Spleen (tissue), 13 donors: ENCODE measurements at places on chromosomes 4 and X. TPM values are rescaled to one million over a fixed set of nuclear protein-coding genes. Genes with fewer than 3 reads are reported as not detected.

Gene GPC4
- 6.7 TPM for total RNA-seq

Gene MAGEB1
- not detected for total RNA-seq

Gene MAOB
- 1.7 TPM for total RNA-seq

Gene PCDH7
- total RNA-seq = 116 TPM

Gene TENM3
- total RNA-seq = 26.0 TPM

Gene MBTPS2
- 8.1 TPM for total RNA-seq

GRCh38 chr4:10535912-10536311, 78.7 kb upstream of the ZNF518B start:
- no peak for DNase-seq

- DNase-seq = no peak
These were observed 219.4 kb upstream of the ZC4H2 start for GRCh38 chrX:65195621-65196020.

DNA sequence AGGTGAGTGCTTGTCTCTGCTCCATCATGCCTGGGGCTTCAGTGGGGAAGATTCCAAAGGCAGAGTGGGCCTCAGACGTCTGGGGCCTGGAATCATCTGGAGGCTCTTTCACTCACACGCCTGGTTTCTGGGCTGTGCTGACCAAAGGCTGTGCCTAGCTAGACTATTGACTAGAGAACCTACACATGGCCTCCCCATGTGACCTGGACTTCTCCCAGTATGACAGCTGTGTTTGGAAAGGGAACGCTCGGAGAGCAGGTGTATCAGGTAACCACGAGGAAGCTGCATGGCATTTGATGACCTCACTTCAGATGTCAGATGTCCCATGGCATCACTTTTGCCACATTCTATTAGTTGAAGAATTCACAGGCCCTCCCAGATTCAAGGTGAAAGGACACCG, 51.0 kb downstream of the ADGRL3 start:
- no peak for DNase-seq

DNA sequence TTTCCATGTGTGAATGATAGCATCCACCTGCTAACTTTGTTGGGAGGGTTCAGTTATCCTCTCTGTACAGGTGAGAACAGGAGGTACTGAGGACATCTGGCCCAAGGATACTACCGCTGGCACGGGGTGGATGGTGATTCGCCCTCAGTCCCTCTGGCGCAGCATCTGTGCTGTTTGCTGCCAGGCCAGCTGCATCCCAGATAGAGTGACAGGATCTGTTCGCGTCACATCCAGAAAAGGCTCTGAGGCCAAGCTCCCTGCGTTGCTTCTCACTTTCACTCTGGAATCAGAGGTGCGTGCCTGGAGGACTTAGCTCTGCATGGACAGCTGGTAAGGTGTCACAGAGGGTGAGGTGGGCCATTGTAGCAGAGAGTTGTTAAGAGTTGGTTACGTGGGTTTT, 95.4 kb downstream of the TBL1X start:
- no peak for DNase-seq

DNA sequence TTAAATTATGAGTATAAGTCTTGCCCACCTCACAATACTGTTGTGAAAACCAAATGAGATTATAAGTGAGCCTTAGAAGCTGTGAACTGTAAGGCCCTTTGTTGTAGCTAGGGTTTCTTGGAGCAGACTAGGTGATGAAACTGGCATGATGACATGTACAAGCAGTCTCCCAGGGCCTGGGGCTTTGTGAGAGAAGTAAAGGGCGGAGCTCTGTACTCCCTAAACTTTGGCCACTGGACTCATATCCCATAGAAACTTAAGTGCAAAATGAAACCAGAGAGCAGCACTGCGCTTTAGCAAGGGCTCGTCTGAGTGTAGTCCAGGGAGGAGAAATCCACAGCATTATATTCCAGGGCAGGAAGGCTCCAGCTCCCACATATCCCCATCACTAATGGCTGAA, 385.6 kb upstream of the FGF16 start:
- no peak for DNase-seq

GRCh38 chr4:147891476-147892115, 159.7 kb downstream of the ARHGAP10 start:
- no peak for DNase-seq

GRCh38 chr4:44842531-44842930, 116.2 kb upstream of the GNPDA2 start:
- DNase-seq = no peak

DNA sequence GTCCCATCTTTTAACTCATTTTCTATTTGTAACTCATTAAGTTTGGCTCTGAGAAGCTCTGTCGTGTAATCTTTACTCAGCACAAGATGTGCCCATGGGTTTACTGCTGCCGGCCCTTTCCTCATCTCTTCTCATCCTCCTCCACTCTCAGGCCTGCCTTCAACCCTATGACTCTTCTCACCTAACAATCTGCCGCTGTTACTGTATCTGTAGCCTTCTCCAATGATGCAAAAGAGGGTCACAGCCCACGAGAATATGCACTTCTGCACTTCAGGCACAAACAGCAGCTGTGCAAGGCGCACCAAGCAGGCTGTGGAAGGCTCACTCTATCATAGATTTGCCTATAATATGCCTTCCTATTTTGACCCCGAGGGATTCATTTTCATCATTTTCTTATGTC, 546.5 kb upstream of the GALNTL6 start:
- DNase-seq = no peak
